Diencephalon (tissue), 1 donor: ENCODE measurements at places on chromosomes 3 and 15. TPM values are rescaled to one million over a fixed set of nuclear protein-coding genes. Genes with fewer than 3 reads are reported as not detected.

The STOML1 gene
- 42.7 TPM for total RNA-seq

The MEGF11 gene
- 6.9 TPM for total RNA-seq

The GABRR3 gene
- not detected for total RNA-seq

The LSAMP gene
- total RNA-seq, result 118 TPM

The LINGO1 gene
- 45.2 TPM for total RNA-seq

The DISP2 gene
- total RNA-seq, result 18.0 TPM

The LRRC3B gene
- 39.9 TPM for total RNA-seq

The TMEM207 gene
- not detected for total RNA-seq

The DUOXA2 gene
- not detected for total RNA-seq

The DAZL gene
- 0.23 TPM for total RNA-seq

The SCAMP5 gene
- total RNA-seq, result 82.1 TPM

The NPAP1 gene
- 0.69 TPM for total RNA-seq

The ATP2B2 gene
- 73.4 TPM for total RNA-seq

The OSBPL10 gene
- 17.1 TPM for total RNA-seq

The SEMA5B gene
- 17.8 TPM for total RNA-seq

The SST gene
- 80.5 TPM for total RNA-seq

The ANKUB1 gene
- 4.2 TPM for total RNA-seq

The BMF gene
- 3.2 TPM for total RNA-seq

The AMIGO3 gene
- total RNA-seq, result 0.92 TPM

The PTX3 gene
- total RNA-seq, result 5.5 TPM

The SEMA3F gene
- total RNA-seq, result 7.8 TPM

The SCN11A gene
- total RNA-seq, result 0.46 TPM

The FANCD2OS gene
- not detected for total RNA-seq

The SEMA6D gene
- total RNA-seq, result 83.0 TPM

The UBAP1L gene
- total RNA-seq, result 5.8 TPM

The GOLGA8T gene
- 0.69 TPM for total RNA-seq

The TLR9 gene
- under 0.01 TPM for total RNA-seq

The WDR5B gene
- total RNA-seq, result 6.0 TPM

The TTLL13 gene
- total RNA-seq, result not detected
